ENCODE measurements at places on chromosomes 1 and 21.

- no peak for DNase-seq
These were observed 2.3 kb upstream of the CELA2A start for GRCh38 chr1:15454256-15454655.

DNA sequence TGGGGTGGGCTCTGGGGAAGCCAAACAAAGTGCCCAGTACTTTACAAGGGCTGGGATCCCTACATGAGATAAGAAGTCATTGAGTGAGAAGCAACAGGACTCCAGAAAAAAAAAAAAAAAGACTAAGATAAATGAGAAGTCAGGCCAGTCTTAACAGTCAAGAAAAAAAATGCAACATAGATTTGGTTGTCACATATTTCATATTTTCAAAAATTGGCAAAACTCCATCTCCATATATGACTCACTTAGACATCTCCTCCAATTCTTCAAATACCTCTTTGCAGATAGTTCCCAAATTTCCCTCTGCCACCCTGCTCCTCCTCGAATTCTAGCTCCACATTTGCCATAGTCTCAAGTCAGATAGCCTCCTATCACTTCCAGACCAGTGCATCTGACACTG lies 20.9 kb upstream of the SIPA1L2 start:
- DNase-seq: no peak

GRCh38 chr21:34354836-34355235 lies 9.0 kb upstream of the KCNE2 start:
- DNase-seq: no peak

DNA sequence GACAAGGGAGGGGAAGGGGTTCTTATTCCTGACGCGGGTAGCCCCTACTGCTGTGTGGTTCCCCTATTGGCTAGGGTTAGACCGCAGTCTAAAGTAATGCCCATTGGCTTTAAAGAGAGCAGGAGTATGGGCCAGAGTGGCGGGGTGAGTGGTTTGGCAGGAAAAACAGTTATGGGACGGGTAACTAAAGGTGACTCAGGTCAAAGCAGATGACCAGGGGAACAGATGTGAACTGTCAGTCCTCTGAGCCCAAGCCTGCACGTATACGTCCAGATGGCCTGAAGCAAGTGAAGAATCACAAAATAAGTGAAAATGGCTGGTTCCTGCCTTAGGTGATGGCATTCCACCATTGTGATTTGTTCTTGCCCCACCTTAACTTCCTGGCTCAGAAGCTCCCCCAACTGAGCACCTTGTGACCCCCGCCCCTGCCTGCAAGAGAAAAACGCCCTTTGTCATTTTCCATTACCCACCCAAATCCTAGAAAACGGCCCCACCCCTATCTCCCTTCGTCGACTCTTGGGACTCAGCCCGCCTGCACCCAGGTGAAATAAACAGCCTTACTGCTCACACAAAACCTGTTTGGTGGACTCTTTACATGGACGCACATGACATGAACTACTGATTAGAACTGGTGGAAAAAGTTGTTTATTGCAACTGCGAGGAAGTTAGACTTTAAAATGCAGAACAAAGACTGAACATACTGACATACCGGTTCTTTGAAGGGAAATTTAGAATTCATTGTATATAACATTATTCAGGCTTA lies 758 bp upstream of the ATAD3B start:
- DNase-seq: no peak

DNA sequence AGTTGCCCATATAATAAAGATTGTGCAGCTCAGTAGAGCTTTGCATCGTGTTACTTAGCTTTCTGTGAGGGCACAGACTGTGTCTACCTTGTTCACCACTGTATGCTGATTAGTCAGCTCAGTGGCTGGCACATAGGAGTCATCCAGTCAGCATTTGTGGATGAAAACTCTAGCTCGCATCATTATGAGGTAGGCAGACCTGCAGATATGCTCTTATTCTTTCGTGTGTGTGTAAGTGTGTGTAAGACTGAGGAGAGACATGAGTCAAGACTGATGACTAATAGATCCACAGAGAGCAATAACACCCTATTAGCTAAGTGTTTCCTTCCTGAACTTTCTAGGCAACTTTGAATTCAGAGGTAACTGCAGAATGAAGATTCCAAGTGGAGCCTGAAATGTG lies 17.1 kb downstream of the TTF2 start:
- DNase-seq: no peak

GRCh38 chr1:244006961-244007360 lies 44.1 kb upstream of the ZBTB18 start:
- no peak for DNase-seq

DNA sequence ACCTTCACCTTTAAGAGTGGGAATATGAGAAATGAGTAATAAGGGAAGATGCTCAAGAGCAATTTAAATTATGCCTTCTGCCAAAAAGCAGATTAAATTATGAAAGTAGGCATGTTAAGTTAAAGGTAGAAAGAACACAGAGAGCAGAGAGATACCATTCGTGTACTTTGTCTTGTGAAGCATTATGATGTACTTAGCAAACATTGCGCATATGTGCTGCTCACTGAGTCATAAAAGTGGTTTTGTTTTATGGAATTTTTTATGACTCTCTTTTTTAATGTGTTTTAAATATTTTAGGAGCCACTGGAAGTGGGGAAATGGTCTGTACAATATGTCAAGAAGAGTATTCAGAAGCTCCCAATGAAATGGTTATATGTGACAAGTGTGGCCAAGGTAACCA lies 35.3 kb downstream of the MTF2 start:
- DNase-seq: no peak

DNA sequence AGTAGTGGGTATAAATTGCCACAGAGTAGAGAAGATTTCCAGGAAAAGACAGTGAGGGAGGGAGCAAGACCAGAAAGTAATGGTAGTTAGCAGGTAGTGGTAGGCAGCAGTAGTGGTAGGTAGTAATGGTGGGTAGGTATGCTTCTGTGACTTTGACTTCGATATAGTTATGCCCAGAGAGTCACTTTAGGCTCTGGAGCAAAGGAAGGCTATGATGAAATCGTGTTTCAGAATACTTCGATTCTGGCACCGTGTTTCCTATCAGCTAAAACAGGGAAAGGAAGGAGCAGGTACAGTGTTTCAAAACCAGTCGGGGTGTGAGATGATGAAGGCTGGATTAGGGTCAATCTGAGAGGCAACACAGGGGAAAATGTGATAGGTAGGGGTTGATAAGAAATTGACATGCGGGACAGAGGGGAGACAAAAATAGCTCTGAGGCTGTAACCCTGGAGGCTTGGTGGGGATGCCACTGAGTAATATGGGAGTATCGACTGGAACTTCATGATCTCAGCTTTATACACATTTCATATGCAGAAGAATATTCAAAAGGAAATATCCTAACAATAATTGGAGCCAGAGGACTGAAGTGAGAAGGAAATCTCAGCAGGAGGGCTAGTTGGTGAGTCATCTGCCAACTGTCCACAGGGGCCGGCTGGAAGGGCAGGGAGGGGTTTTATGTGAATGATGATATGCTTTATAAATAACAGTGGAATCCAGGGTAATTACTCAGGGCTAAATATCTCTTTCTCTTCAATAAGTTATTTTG lies 25.2 kb upstream of the TRIM45 start:
- DNase-seq: peak; percentile 33

DNA sequence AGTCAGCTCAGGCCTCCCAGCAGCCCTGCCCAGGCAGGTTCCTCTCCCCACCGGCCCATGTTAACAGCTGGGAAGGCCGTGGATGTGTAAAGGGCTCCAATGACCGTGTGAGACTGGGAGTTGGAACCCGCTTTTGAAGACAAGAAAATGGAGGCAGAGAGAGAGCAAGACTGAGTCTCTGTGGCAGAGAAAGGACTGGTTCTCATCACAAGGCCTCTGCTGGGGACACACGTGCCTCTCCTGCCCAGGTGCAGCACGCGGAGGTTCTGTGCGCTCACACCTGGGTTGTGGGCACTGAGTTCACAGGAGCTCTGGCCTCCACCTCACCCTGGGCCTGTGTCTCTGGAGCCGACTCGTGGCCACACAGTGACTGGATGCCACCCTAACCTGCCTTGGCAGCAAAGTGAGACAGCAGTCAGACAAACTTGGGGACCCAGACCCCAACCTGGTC lies 27.0 kb downstream of the RUNX3 start:
- no peak for DNase-seq

- DNase-seq: no peak
These were observed 19.7 kb upstream of the EPS8L3 start for GRCh38 chr1:109783436-109783835.

DNA sequence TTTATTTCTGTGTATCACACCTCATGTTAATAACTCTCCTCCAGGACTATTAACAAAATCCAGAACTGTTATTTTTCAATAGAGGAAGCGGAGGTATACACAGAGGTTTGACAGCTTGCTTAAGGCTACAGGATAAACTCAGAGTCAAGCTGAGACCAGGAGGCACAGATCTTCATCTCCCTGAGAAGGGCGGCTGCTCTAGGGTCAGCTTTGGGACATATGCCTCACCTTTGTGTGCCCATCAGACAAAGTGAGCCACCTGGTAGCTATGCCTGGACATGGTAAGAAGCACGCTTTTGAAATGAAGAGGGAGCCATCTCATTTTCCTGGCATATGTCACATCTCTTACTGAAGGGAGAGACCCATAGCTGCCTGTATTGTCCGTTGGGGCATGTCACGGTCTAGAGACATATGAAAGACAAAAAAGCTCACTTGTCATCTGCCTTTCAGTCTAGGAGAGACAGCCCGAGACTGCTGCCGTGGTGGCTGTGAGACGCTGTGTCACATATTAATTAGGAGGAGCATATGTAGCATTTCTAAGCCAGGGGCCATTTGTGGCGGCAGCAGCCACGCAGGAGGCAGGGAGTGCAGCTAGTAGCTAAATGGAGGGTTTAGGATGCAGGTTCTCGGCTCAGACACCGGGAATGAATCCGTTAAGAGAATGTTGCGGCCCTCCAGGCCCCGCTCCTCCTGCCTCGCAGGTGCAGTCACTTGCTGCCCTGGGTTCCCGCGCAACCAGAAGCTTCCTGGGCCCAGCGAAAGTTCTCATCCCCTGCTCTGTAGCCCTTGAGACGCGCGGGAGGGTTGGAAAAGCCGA lies 161.3 kb upstream of the C1orf21 start:
- no peak for DNase-seq

DNA sequence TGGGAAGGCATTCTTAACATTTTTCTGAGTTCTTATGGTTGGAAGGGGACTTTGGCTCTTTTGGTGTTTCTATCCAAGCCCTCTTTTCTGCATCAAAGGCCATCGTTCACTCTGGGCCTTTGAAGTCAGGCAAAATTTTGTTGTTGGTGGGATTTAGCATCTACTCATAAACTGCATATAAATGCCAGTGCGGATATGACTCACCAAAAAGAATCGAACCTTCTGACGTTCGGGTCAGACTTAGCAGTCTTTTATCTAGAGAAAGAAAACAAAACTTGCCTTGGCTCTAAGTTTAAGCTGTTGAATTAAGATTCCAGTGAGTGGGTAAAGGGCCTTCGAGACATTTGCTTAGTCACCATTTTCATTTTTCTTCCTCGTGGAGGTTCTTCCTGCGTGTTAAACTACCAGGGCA lies 51.4 kb downstream of the EVA1C start:
- peak; percentile 98 for DNase-seq

DNA sequence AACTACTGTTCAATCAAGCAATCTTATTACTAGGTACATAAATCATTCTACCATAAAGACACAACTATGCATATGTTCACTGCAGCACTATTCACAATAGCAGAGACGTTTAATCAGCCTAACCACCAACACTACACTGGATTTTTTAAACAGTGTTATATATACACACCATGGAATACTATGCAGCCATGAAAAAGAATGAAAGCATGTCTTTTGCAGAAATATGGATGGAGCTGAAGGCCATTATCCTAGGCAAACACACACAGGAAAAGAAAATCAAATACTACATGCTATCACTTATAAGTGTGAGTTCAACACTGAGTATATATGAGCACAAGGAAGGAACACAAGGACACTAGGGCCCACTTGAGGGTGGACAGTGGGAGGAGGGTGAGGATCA lies 159.2 kb downstream of the DPYD start:
- no peak for DNase-seq

GRCh38 chr1:7579831-7580804 lies 191.0 kb upstream of the VAMP3 start:
- DNase-seq: no peak

- no peak for DNase-seq
These were observed 5.4 kb upstream of the MYBPHL start for GRCh38 chr1:109312246-109312645.

DNA sequence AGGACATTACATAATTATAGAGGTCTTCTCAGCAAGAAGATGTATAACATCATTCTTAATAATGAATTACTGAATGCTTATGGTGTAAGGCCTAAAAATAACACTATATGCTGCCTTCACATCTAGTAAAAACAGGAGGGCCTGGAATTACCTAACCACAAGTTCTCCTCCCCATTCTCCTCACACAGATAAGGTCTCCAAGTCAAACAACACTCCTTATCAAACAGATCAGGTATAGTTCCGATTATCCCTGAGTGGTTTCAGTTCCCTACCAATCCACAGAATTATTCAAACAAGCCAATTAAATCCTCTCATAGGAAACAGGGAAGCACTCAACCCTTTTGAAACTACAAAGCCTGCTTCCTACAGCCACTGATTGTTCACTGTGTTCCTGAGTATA lies 4.0 kb upstream of the AGBL4 start:
- no peak for DNase-seq

- no peak for DNase-seq
These were observed 83.0 kb upstream of the GNG12 start for GRCh38 chr1:67916140-67916886.

- no peak for DNase-seq
These were observed 2.2 kb upstream of the TMEM51 start for GRCh38 chr1:15151377-15151806.

GRCh38 chr1:165468726-165469249 lies 23.9 kb upstream of the RXRG start:
- DNase-seq: no peak

- DNase-seq: no peak
These were observed 4.9 kb upstream of the CORT start for GRCh38 chr1:10444795-10445397.

- no peak for DNase-seq
These were observed 136.7 kb upstream of the C1orf105 start for GRCh38 chr1:172283766-172284165.

- DNase-seq: no peak
These were observed at the start of gene ITLN2 for GRCh38 chr1:160954158-160955104. ITLN2 (minus strand) TSS chr1:160954809; CDS start chr1:160954741, 68 bp downstream.

DNA sequence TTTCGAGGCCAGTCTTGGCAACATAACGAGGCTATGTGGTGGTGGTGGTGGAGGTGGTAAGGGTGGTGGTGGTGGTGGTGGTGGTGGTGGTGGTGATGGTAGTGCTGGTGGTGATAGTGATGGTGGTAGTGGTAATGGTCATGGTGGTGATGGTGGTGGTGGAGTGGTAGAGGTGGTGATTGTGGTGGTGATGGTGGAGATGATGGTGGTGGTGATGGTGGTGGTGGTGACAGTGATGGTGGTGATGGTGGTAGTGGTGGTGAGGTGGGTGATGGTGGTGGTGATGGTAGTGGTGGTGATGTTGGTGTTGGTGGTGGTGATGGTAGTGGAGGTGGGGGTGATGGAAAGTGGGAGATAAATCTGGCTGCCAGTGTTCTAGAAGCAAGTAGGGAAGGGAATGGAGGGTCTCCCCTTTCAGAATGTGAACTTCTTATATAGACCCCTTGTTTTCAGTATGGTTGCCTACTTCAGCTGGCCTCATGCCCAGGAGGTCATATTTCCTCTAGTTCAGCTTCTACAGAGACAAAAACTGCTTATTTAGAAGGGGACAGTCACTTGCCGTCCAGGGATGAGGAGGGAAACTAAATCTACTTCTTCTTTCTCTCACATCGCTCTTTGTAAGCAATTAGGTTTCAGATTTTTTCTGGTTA lies 27.5 kb downstream of the SH3BGR start:
- DNase-seq: no peak

All from foreskin melanocyte (primary cell).